ENCODE measurements at places on chromosomes 3 and 15.

GRCh38 chr15:55685286-55685685, 57.7 kb downstream of the PRTG start:
- DNase-seq = no peak

DNA sequence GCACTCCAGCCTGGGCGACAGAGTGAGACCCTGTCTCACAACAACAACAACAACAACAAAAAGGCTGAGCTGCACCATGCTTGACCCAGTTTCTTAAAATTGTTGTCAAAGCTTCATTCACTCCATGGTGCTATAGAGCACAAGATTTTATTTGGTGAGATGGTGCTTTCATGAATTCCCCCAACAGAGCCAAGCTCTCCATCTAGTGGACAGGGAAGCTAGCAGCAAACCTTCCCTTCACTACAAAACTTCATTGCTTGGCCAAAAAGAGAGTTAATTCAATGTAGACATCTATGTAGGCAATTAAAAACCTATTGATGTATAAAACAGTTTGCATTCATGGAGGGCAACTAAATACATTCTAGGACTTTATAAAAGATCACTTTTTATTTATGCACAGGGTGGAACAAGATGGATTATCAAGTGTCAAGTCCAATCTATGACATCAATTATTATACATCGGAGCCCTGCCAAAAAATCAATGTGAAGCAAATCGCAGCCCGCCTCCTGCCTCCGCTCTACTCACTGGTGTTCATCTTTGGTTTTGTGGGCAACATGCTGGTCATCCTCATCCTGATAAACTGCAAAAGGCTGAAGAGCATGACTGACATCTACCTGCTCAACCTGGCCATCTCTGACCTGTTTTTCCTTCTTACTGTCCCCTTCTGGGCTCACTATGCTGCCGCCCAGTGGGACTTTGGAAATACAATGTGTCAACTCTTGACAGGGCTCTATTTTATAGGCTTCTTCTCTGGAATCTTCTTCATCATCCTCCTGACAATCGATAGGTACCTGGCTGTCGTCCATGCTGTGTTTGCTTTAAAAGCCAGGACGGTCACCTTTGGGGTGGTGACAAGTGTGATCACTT, 2.0 kb downstream of the CCR5 start:
- DNase-seq = no peak

GRCh38 chr3:4856136-4856535, 123.1 kb upstream of the BHLHE40 start:
- no peak for DNase-seq

- no peak for DNase-seq
Observed at GRCh38 chr3:123909785-123910184, 25.7 kb upstream of the MYLK start.

DNA sequence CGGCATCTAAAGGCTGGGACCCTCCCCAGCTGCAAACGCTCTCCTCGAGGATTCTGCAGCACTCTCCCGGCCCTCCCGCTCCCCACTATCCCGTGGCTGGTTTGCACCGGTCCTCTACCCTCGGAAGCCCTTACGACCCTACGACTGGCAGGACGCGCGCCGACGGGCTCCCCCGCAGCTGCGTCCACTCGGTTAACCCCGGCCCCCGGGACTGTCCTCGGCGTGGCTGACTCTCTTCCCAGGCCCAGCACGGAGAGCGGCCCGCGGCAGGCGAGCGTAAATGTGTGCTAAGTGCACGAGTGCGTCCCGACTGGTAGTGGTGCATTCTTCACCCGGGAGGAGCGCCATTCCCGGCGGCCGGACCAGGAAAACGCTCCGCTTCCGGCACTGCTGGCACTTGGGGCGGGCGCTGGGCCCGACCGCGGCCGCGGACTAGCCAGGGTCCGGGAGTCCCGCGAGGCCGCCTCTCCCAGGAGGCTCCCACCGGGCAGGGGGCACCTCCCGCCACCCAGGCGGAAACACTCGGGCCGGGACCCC, 508 bp downstream of the GORASP1 start:
- no peak for DNase-seq

- DNase-seq = no peak
Observed at GRCh38 chr3:194306109-194306686, 44.9 kb downstream of the CPN2 start.

DNA sequence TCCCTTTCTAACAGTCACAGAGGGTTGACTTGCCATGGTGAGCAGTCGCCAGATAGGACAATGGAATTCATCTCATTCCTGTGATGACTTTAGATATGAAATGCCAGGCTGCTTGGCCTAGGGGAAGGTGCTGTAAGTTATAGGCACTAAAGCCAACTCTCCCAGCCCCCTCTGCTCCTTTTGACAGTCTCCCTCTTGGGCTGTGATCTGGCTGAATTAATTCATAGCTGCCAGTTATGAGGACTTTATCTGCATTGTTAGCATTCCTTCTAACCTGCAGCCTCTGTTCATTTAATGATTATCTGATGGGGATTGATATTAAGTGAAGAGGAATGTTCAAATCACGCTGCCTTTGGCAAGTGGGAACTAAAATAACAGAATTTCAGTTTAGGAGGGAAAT, 427.1 kb upstream of the RASGRP1 start:
- DNase-seq = no peak

GRCh38 chr3:114789803-114790202, 357.3 kb downstream of the ZBTB20 start:
- DNase-seq = no peak

DNA sequence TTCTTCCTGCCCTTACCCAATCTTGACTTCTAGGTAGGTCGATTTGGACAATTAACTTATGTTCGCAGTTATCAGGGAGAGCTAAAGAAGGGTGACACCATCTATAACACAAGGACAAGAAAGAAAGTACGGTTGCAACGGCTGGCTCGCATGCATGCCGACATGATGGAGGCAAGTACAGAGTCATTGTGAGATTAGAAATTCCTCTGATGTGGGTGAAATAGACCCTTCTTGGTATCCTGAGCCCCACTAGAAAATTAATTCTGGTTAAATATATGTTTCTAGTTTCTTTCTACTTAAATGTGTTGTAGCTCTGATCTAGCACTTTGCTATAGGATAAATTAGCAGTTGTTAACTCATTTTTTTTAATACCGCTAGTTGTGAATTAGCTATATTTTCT, 13.6 kb downstream of the LXN start:
- DNase-seq = no peak

- DNase-seq = no peak
Observed at GRCh38 chr3:181998828-181999227, 287.1 kb downstream of the SOX2 start.

DNA sequence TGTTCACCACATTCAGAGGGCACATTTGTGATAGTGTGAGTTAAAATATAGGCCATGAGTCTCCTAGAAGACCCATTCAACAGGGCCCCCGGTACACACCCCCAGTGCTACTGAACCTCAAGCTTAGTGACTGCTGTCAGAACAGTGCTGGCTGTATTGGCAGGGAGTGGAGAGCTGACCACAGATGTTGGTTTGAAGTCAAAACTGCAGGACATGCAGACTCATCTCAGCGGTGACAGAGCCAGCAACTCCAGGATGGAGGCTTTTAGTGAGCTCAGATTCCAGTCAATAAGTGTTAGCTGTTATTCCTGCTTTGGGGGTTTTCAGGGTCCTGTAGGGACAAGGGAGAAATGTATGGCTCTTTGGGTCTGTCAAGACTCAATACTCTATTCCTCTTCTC, 29.1 kb downstream of the PRR20G start:
- DNase-seq = no peak

- DNase-seq = no peak
Observed at GRCh38 chr3:119293105-119293870, 895 bp upstream of the ARHGAP31 start.

GRCh38 chr15:80026754-80027153, 32.7 kb upstream of the ZFAND6 start:
- no peak for DNase-seq

- no peak for DNase-seq
Observed at GRCh38 chr3:195800240-195800639, 11.5 kb downstream of the MUC4 start.

GRCh38 chr3:194370753-194371152, 1.2 kb upstream of the LRRC15 start:
- DNase-seq = no peak

DNA sequence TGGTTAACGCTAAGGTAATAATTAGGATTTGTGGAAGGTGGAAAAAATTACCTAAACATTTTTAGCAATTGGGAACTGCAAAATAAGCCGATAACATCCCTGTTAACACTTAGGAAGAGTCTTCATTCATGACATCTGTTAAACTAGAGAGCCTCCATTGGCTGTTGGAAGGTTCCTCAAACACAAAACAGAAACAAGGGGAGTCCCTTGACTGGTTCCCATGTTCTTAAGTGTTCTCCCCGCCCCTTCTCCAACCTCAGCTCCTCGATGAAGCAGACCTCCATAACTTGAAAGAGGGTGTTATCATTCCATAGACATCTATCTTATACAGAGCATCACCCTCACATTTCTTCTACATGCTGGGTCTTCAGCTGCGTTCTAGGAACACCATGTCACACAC, 2.5 kb downstream of the SLC22A13 start:
- DNase-seq = no peak

- DNase-seq = no peak
Observed at GRCh38 chr3:71930056-71930991, 145.4 kb upstream of the PROK2 start.

DNA sequence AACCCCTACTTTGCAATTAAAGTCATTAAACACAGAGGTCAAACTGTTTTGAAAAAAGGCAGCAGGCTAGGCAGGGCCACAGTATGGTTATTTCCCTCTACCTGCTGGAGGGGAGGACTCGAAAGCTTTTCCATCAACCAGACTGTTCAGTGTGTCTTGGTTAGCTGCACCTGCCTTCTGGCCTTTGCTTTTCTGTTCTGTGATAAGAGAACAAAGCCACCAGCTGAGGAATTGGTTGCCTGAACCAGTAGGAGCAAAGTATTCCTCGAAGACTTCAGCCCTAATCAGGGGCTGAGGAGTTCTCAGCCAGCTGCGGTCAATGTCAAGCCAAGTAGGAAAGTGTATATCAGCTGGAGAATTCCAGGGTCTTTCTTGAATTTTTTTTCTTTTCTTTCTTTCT, 132.5 kb downstream of the SOX2 start:
- no peak for DNase-seq

GRCh38 chr3:160018959-160019358, 30.3 kb downstream of the IL12A start:
- no peak for DNase-seq

DNA sequence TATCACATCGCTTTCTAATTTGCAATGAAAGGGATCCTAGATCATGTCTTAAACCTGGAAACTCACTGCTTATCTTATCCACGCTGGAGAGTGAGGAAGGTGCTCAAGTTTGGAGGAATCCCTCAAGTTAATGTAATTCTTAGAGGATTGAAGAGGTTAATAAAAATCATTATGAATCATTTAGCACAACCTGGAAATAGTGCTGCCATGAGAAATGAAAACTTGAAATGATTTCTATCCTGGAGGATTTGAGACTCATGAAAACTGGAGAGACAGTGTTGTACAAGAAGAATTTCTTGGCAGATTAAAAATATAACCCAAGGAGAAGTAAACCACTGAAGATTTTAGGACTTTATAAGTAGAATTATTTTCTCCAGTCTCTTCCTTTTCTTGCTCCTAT, 125.9 kb downstream of the ADAMTS9 start:
- DNase-seq = no peak

GRCh38 chr3:110318108-110318507, 753.5 kb upstream of the NECTIN3 start:
- no peak for DNase-seq

DNA sequence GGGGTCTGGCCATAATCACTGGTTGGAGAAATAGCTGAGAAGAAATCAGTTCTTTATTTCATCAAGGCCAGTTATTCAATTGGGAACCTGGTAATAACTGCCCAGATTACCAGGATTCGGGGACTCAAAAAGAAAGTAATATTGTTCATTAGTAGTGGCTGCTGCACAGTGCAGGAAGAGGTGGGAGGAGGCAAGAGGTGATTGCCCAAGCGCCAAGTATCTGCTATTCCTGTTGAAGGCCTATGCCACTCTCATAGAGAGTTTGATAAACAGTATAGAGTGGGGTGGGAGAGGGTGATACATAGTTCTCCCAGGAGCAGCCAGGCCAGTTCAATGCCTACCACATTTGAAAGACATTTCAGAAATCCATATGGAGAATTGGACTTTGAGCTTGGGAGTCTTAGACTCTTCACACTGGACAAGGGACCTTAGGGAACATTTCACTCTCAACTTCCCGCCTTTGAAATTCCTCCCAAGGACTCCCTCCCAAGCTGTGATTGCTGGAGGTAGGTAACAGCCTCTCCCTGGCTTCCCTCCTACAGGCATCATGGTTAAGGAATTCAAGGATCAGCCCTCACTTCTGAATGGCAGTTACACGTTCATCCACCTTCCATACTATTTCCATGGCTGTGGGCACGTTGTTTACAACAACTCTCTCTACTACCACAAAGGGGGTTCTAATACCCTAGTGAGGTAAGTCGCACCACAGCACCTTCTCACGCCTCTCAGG, 59.8 kb downstream of the GLDN start:
- no peak for DNase-seq

DNA sequence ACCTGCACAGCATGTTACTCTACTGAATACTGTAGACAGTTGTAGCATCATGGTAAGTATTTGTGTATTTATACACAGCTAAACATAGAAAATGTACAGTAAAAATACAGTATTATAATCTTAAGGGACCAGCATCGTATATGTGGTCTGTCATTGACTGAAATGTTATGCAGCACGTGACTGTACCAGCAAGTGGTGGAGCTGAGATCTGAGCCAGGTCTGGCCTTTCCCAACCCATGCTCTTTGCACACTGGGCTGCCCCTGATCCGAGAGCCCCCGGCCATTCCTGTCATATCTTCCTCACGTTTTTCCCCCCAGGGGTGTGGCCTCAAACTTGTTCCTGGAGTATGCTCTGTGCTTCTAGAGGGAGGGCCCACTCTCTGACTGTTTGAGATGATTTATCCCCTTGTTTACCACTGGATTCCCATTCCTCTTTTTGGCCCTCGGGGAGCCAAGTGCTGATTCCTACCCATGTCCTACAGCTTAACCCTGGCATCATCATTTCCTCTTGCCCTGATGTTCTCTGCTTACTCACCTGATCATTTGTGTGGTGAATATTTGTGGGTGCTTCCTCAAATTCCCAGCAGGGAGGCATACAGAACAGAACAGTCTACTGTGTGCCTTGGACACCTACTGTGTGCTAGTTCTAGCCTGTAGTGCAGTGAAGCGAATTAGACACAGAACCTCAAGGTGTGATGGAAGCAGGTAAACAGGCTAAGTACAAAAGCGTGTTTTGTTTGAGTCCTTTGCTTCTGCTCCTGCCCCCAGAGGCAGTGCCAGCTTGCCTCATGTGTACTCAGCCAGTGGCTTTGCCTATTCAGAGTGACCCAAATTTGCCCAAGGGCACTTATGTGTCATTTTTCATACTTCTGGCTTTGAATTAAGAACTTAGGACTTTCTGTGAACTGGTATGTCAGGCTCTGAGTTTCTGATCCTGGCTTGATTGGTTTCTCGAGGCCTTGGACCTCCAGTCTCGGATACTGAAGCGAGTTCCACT, 21.0 kb downstream of the CSRNP1 start:
- no peak for DNase-seq

- no peak for DNase-seq
Observed at GRCh38 chr15:48850648-48851047, 27.3 kb upstream of the EID1 start.

GRCh38 chr3:131898346-131898745, 136.5 kb downstream of the CPNE4 start:
- no peak for DNase-seq

- DNase-seq = no peak
Observed at GRCh38 chr3:81788044-81788443, 26.6 kb upstream of the GBE1 start.
